ENCODE measurements at places on chromosomes 11 and 22.

GRCh38 chr11:29449281-29450074 lies 567.4 kb downstream of the KCNA4 start:
- no peak for DNase-seq

DNA sequence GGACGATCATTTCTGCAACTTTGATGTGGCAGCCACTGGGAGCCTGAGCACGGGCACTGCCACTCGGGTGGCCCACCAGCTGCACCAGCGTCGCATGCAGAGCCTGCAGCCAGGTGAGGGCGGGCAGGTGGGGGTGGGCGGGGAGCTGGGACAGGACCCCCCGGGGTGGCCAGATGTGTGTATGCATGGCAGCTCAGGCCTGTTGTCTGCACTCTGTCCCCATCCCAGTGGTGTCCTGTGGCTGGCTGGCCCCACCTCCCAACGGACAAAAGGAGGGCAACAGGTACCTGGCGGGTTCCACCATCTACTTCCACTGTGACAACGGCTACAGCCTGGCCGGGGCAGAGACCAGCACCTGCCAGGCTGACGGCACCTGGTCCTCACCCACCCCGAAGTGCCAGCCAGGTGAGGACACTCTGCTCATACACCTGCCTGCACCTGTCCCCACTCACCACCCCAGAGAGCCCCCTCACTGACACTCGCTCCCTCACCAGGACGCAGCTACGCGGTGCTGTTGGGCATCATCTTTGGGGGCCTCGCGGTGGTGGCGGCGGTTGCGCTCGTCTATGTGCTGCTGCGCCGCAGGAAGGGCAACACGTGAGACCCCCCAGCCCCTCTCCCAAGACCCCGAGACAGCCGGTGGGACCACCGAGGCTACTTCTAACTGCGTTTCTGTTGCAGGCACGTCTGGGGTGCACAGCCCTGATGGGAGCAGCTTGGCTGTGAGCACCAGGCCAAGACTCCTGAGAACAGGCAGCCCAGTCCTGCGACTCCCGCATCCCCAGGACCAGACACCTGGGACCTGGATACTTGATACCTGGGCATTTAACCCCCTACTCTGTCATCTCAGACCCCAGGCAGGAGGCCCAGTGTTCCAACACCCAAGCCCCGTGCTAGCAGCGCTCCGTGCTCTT lies 6.7 kb downstream of the SUSD2 start:
- no peak for DNase-seq

GRCh38 chr22:28002181-28002700 lies 83.2 kb upstream of the PITPNB start:
- DNase-seq: no peak

GRCh38 chr22:26494506-26494905 lies 10.8 kb downstream of the SRRD start:
- no peak for DNase-seq

GRCh38 chr11:82859750-82860149 lies 40.5 kb downstream of the PRCP start:
- no peak for DNase-seq

- no peak for DNase-seq
Observed at GRCh38 chr11:127137771-127138280, 137.3 kb upstream of the KIRREL3 start.

GRCh38 chr22:33382436-33382835 lies 324.3 kb upstream of the SYN3 start:
- DNase-seq: no peak

GRCh38 chr11:91124363-91124762 lies 901.5 kb upstream of the CHORDC1 start:
- no peak for DNase-seq

DNA sequence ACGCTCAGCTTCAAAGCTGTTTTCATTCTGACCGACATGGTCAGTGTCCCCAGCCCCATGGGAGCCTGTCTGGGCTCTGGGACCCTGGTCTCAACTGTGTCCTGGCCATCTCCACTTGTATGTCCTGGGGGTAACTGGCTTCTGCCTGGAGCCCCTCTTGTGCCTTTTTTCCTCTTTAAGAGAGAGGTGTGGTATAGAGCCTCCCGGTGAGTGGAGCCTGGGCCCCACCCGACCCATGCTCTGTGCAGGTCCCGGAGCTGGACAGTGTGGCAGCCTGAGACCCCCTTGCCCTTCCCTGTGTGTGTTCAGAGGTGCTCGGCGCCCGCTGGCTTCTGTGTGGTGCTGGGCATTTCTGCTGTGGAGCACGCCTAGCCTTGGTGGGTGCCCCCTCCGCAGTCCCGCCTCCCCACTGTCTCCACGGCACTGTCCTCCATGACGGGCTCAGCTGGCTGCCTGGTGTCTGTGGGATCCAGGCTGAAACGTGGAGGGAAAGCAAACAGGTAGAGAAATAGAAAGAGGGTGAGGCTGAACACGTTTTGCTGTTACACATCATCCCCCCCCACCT lies 74.9 kb downstream of the PARVB start:
- no peak for DNase-seq

GRCh38 chr11:102007567-102008437 lies 39.4 kb upstream of the CFAP300 start:
- no peak for DNase-seq

DNA sequence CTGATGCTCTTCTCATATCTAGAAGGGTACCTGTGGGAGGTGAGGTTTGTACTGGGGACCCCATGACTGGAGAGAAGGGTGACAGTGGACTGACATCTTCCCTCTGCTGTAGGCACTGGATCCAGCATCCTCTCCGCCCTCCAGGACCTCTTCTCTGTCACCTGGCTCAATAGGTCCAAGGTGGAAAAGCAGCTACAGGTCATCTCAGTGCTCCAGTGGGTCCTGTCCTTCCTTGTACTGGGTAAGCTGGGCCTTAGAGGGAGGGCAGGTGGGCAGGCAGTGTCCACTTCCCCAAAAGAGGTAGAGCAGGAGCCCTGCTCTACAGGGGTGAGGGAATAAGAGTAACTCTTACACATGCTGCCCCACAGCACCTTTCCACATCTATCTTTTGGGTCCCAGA lies 15.9 kb downstream of the DGAT2 start:
- no peak for DNase-seq

DNA sequence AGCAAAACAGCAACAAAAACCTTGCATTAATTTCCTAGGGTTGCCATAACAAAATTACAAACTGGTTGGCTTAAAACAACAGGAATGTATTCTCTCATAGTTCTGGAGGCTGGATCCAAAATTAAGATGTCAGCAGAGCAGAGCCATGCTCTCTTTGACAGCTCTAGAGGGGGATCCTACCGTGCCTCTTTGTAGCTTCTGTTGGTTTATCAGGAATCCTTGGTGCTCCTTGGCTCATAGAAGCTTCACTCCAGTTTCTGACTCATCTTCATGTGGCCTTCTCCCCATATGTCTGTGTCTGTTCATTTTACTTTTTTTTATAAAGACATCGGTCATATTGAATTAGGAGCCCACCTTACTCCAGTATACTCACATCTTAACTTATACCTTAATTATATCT lies 90.5 kb upstream of the POU2AF2 start:
- DNase-seq: no peak

DNA sequence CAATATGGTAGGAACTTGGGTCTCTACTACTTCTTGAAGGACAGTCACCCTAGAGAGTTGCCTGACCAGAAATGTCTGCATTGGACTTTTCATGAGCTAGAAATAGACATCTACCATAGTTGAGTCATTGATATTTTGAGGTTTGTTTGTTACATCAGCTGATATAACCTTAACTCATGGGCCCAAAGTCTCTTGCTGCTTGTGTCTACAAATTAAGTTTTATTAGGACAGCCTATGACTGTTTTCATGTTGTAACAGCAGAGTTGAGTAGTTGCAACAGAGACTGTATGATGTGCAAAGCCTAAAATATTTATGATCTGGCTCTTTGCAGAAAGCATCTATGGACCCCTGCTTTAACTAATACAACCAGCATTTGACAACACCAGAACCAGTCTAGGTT lies 155.3 kb downstream of the MIAT start:
- DNase-seq: no peak
